ENCODE measurements at places on chromosomes 3 and 15.

DNA sequence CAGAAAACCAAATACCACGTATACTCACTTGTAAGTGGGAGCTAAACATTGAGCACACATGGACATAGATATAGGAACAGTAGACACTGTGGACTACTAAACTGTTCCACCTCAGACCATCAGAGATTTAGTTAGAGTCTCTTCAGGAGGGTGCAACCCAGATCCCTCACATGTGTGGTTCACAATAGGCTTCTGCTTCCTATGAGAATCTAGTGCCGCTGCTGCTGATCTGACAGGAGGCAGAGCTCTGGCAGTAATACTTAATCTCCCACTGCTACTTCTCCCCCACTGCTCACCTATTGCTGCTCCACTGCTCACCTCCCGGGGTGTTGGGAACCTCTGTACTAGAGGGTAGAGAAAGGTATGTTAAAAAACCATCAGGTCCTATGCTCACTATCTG lies 533.3 kb downstream of the NSUN3 start:
- no peak for DNase-seq

DNA sequence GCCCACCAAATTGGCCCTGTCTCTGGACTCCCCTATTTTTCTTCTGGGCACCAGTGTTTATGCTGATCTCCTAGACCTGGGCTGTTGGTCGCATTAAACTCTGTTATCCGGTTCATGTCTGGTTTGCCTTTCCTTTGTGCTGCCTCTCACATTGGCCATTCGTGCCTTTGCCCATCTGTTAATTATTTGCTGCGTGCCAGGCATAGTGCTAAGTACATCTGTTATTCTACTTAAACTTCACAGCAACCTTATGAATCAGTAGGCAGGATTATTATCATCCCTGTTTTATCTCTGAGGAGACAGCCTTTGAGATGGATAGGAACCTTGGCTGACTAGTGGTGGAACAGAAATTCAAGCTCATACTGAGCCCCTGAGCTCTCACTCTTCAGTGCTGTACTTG lies 76.0 kb downstream of the THSD4 start:
- no peak for DNase-seq

DNA sequence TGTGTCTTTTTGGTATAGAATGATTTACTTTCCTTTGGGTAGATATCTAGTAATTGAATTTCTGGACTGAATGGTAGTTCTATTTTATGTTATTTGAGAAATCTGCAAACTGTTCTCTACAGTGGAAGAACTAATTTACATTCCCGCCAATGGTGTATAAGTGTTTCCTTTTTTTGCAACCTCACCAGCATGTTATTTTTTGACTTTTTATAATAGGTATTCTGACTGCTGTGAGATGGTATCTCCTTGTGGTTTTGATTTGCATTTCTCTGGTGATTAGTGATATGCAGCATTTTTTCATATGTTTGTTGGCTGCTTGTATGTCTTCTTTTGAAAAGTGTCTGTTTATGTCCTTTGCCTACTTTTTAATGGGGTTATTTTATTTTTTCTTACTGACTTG lies 607.2 kb downstream of the OTOL1 start:
- DNase-seq: no peak

DNA sequence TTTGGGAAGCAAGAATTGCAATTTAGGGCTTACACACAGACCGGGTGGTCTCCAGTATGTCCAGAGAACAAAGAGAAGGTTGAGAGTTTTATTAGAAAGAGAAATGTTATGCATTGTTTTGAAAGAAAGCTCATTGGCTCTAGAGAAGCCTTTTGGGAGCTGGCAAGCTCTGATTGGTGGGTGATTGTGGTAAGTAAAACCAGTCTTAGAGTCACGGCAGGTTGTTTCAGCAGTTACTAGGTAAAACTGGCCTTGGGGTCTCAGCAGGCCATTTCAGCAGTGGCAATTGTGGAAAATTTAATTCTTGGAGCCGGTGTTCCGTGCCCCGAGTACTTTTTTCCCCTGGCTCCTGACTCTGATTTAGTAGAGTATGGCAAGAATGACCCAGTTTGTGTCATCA lies 78.1 kb downstream of the MRPL46 start:
- DNase-seq: no peak

GRCh38 chr3:152331018-152331541 lies 62.4 kb downstream of the MBNL1 start:
- no peak for DNase-seq

DNA sequence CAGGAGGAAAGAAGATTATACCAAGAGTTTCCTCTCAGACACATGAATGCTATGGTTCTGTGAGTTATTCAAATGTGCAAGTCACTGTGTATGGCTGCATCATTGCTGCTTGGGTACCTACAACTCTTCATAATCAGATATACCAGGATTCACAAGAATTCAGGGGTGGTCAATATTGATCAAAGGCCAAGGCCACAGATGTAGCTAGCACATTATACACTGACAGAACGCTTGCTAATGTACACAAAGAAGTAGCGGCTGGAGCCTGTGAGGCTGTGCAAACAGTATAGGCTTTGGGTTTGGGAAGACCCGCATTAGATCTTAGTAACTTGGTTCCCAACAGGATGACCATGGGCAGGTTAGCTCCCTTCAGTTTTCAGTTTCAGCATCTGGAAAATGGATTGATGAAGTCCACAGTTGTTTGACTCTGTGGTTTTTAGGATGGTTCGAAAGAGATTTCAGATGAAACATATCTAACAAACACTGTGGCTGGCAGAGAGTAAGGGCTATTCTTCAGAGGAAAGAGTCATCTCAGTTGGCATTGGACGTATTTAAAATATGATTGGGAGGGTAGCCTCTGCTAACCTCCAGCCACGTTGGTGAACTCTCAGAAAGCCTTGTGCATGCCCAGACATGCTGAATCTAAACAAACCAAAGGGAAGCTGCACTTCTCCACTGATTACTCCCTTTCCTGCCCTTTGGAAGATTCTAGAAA lies 748.7 kb upstream of the CFAP20DC start:
- no peak for DNase-seq

DNA sequence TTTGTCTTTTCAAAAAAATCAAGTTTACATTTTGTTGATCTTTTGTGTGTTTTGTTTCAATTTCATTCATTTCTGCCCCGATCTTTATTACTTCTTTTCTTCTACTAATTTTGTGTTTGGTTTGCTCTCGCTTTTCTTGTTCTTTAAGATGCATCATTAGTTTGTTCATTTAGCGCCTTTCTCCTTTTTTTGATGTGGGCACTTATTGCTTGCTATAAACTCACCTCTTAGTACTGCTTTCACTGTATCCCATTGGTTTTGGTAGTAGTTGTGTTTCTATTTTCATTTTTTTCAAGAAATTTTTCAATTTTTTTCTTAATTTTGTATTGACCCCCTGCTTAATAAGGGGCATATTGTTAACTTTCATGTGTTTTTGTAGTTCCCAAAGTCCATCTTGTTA lies 34.4 kb downstream of the PRKCI start:
- no peak for DNase-seq

DNA sequence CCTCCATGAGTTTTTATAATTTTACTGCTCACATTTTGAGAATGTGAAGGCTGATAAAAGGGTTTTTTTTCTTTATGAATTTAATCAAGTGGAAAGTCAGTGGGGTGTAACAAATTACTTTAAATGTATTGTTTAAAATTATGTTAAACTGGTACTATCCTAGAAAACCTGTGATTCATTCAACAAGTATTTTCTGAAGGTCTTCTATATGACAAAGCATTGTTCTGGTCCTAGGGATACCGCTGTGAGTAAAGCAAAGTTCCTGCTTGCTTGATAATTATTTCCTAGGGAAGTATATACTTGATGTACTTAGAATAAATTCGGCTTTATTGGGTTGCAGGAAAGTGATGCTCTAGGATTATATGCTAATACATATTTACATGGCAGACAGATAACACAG lies 152.8 kb upstream of the GOLGA6L4 start:
- no peak for DNase-seq

DNA sequence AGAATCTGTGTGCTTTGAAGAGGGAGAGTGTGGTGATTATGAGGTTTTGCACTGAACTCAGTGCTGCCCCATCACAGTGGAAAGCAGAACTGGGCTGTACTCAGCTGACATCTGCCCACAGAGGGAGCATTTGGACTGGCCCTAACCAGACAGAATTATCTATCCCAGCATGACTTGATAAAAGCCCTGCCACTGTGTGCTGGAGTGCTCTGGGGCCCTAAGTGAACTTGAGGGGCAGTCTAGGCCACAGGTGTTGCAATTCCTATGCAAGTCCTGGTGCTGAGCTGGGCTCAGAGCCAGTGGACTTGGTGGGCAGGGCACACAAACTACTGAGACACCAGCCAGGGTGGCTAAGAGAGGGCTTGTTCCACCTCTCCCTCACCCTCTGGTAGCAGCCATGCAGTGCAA lies 269.2 kb upstream of the CTNNB1 start:
- no peak for DNase-seq

DNA sequence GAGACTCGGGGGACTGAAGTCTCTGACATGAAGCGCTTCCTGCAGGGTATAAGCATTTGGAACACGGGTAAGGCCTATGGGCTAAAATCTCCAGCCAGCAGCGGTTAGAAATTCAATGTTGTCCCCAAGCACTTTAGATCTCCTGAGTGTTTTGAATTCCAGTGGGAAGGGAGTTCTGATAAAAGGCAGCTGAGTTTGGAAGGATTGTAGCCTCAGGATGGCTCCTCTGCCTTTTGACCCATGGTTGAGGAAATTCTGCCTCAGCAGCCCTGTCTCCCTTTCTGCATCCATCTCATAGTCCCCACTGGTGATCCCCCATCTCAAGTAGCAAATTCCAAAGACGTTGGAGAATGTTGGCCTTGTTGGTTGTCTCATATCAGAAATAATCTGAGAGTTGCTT lies 24.2 kb upstream of the HACD2 start:
- DNase-seq: no peak

Data from stimulated activated CD8-positive, alpha-beta memory T cell treated with anti-CD3 and anti-CD28 coated beads, Interleukin-4, amount 100 ng/mL, for 1 hour (primary cell).